Mucosa of descending colon (tissue), 3 donors: ENCODE measurements at places on chromosomes 2 and 18. TPM values are rescaled to one million over a fixed set of nuclear protein-coding genes. Genes with fewer than 3 reads are reported as not detected.

- DNase-seq = no peak
Observed at GRCh38 chr2:75022516-75022915, 64.1 kb downstream of the POLE4 start.

The MFSD2B gene
- total RNA-seq = 0.19 TPM

GRCh38 chr18:49573835-49574234, 12.0 kb downstream of the LIPG start:
- no peak for DNase-seq

The HSPD1 gene
- total RNA-seq = 219 TPM

DNA sequence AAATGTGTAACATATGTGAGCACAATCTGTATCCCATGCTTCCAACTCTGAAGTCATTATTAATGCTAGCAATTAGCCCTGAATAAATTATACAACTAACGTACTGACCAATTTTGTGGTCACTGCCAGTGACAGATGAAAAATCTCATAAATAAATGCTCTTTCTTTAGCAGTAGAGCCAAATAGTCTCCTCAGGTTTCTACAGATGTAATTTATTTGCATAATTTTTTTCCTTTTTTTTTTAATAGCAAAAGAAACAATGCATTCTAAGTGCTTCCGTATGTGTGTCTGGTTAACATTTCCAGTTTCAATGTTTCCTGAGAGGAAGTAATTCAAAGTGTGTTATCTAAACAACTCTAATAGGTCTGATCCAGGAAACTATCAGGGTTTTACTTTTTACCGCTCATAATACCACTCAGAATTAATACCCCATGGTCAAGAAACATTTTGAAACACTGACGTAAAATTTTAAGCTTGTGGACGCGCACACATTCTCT, 108.4 kb downstream of the MEP1B start:
- DNase-seq = no peak

The RUFY4 gene
- not detected for total RNA-seq
